Bronchial epithelial cell (primary cell): ENCODE measurements at places on chromosomes 16 and 17. TPM values are rescaled to one million over a fixed set of nuclear protein-coding genes. Genes with fewer than 3 reads are reported as not detected.
A peak's percentile ranks its signal among the peaks of the same experiment; 100 is the strongest.

DNA sequence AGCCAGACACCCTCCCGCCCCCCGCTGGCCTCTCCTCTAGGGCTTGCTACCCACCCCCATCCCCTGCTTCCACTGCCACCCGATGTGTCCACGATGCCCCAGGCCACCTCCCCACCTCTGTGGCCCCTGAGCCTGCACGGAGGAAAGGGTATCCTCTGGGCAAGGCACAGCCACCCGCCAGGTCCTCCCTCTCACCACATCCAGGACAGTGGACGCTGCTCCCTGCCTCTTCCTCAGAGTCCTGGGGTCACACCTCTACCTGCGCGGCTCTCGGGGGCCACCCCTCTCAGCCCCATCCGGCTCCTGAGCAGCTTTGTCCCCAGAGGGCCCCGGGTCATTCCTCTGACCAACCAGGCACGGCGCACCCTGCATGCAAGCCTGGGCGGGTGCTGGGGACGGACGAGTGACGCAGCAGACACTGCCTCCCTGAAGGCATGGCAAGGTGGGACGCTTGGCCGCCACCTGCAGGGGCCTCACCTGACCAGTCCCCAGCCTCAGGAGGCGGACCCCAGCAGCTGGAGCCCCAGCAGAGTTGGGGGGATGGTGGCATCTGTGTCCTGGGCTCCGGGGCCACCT lies 24.8 kb downstream of the FLYWCH1 start:
- no peak for DNase-seq

GRCh38 chr16:2691491-2692248 lies 9.3 kb downstream of the KCTD5 start:
- DNase-seq, result no peak

Gene KRTAP17-1
- not detected in 2 replicates for total RNA-seq

Gene DPEP3
- not detected in 2 replicates for total RNA-seq

GRCh38 chr17:78774956-78775571 lies 7.0 kb downstream of the CYTH1 start:
- no peak for DNase-seq

- DNase-seq, result no peak
These were observed 20.2 kb downstream of the HIGD1B start for GRCh38 chr17:44867841-44868240.

Gene FOXN1
- total RNA-seq, result 0.38 TPM in 1 of 2 replicates, not detected in the other

GRCh38 chr17:78428025-78428575 lies 49.7 kb downstream of the PGS1 start:
- DNase-seq, result no peak

Gene RPRML
- not detected in 2 replicates for total RNA-seq

Gene NMT1
- total RNA-seq, result 48.1 and 54.2 TPM in 2 replicates

- peak; percentile 35 for DNase-seq
These were observed 4.3 kb downstream of the MT1H start for GRCh38 chr16:56673921-56674320.

DNA sequence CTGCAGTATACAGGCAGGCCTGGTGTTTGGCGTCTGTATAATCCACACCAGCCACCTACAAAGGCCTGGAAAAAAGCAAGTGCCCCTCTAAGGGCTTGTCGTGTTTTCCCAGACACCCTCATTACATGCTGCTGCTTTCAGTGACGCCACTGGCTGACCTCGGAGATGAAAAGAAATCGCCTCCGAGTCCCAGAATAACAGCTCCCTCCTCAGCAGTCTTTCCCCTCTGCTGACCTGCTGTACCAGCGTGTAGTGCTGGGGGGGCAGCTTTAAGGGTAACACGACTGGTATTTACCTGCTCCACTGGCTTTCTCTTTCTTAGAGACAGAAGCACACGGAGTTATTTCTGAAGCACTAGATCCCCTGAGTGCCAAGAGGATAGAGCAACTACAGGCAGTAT lies 296.8 kb downstream of the GRIN2A start:
- DNase-seq, result no peak

Gene CSH2
- not detected in 2 replicates for total RNA-seq
